ENCODE measurements at places on chromosomes 1 and 21.

GRCh38 chr1:169288011-169288414 is 79.6 kb downstream of the NME7 start:
- DNase-seq, result no peak

DNA sequence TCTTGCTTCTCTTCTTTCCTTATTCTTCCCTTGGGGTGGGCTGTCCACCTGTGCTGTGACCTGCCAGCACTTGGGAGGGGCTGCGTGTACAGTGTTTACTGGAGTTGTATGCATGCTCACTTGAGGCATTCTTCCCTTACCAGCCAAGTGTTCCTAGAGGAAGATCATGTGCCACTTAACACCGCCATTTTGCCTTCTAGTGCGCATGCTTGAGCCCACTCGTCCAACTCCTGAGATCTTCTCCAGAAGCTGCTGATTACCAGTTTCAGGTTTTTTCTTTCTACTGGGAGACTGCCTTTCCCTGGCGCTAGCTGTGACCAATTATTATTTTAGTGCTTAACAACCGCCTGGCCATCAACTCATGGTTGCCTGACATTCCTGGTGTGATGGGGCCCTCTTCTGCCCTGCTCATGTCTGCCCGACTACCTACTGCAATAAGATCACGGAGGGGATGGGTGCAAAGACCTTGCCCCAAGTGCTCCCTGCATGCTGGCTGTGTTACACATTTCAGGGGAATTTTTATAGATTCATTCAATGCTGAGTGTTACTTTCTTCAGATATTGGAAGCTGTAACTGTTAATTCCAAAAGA is 74.2 kb upstream of the B3GALT5 start:
- no peak for DNase-seq

- peak; percentile 13 for DNase-seq
Measured at GRCh38 chr1:239418681-239419080, 32.3 kb downstream of the CHRM3 start.

- DNase-seq, result no peak
Measured at GRCh38 chr1:175009532-175009931, 9.8 kb downstream of the CACYBP start.

DNA sequence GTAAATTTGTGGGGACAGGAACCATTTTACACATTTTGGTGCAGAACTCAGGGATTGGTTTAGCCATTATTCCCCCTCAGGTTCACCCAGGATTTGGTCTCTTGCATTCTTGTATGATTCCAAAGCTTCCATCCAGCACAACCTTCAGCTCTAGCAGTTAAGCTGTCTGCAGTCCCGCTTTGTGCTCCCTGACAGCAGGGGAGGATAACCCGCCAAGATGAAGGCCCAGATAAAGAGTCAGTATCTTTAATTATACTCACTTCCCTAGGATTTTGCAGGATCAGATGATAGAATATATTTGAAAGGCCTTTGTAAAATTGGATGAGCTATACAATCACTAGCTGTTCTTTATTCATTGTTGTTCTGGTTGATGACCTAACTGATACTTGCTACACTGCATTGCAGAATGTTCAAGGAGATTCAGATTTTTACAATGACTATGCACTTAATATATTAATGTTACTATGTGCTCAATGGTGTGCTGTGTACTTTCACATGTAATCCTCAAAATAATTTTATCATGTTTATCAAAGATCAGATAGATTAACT is 49.8 kb downstream of the SLC16A1 start:
- DNase-seq, result no peak
